ENCODE measurements at places on chromosomes 3 and 15.

DNA sequence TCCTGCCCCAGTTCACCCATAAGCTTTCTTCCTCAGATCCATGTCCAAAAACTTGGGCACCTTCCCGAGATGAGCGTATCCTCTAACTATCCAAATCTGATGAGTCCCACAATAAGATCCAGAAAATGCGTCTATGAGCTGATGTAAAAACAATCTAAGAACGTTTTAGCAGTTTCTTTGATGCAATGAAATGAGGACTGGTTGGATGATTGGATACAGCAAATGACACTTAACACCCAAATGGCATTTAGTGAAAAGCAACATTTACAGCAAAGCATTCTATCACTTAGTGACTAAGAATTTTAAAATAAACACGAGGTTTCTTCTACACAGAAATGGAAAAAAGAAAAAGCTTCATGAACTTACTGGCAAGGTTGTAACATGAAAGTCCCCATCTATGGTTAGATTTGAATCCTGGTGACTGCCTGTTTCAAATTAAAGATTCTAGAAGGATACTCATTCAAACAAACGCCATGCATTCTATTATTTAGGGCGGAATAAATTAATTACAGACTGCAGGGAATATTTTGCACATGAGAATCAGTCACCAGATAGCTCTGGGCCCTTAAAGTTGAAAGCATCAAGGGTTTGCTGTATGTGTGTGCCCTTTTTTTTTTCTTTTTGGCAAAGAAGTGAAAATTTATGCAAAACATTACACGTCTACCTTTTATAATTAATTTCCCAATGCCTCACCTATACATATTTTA is 598.6 kb downstream of the FOXP1 start:
- no peak for DNase-seq

DNA sequence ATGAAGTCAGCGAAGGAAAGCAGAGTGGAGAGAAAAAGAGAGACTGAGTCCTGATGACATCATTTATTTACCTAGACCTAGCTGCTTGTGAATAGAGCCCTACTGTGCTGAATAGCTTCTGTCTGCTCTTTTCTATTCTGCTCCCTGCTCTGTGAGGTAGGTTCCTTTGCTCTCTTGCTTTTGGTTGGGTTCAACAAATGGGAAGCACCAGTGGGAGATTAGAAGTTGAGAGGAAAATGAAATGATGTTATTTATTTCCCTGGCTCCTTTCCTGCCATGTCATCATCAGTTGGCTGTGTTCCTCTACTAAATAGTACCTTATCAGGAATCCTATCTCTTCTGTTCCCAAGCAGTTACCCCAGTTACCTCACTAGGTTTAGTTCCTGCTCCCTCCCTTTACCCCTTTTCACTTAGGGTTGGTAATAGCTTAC is 23.5 kb downstream of the DTWD1 start:
- no peak for DNase-seq

GRCh38 chr15:64515196-64515595 is 54.8 kb downstream of the ZNF609 start:
- DNase-seq: no peak

DNA sequence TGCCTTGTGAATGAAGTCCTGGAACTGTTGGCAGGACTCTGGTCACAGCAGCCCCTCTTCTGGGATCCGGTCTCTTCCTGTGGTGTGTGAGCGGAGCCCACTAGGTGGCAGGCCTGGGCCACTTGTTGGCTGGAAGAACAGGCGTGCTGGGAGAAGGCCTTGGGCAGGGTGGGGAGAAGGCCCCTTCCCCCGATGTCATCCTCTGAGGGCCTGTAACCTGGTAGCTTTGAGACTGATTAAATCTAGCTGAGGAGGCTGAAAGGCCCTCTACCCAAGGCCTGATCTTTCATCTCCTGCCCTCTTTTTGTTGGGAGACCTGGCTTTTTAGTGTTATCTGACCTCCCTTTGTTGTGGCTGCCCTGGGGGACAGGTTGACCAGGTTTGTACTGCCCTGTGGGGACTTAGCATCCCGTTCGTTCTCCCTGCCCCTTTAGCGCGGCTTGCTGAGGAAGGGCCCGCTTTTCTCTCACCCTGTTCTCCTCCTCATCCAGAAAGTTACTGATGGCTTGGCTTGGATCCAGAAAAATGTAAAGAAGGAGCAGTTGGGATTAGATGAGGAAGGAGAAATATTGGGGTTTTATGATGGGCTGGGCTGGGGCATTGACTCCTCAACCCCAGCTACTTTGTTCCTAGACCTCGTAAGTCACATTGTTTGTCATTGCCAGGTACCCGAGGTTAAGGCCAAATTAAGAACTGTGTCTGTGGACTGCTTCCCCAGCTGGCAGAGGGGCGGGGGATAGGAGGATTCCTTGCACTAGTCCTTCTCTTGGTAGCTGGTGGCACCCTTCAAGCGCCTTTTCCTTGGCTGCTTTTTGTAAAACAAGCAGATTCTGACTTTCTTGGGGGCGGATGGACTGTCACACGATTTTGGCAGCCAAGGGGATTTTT is 48.5 kb downstream of the CHCHD6 start:
- no peak for DNase-seq

- DNase-seq: no peak
These were observed 219.0 kb downstream of the SHQ1 start for GRCh38 chr3:72629191-72629631.

DNA sequence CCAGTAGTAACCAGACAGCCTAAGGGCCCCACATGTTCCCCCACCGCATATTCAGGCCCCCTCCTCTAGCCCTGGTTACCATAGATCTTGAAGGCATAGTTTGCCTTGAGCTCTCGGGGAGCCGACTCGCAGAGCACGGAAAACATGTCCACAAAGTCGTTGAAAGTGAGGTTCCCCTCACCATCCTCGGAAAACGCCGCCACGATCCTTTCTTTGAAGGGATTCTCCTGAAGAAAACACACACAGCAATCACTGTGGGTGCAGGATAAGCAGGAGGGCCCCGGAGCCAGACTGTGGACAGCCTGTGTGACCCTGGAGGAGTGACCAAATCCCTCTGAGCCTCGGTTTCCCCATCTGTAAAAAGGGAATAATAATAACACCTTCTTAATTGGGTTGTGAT is 16.8 kb downstream of the SH2D7 start:
- no peak for DNase-seq

GRCh38 chr3:194773771-194774455 is 88.2 kb downstream of the FAM43A start:
- DNase-seq: no peak

DNA sequence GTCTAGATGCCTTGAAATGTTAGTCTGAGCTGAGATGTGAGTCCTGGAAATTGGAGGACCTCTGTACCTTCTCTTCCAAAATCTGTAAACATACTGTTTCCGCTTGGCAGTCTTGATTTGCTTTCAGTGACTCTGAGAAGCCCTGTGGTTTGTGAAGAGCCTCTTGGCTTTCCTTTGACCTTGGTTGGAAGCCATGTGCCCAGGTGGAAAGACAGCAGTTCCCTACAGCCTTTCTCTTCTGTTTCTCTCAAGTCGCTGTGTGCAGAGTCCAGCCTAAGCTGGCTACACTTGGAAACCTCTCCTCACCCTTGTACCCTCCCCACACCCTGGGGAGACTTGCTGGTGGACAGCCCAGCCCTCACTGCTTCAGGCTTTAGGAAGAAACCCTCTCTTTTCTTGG is 129.8 kb upstream of the CTDSPL start:
- no peak for DNase-seq

GRCh38 chr3:15934389-15935195 is 136.8 kb upstream of the ANKRD28 start:
- no peak for DNase-seq

DNA sequence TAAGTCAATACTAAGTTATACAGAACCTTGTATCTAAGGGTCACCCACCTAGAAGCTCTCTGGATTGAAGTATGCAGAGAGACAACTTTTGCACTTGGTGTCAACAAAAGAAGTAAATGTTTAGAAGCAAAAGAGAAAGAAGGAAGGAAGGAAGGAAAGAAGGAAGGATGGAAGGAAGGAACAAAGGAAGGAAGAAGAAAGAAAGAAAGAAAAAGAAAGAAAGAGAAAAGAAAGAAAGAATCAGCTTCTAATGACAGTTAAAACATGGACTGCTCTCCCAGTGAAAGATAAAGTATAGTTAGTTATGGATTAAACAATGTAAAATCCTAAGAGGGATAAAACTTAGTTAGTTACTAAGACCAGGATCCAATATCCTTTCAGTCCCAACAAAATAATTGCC is 613.8 kb upstream of the NR2F2 start:
- no peak for DNase-seq

- no peak for DNase-seq
These were observed 731.7 kb downstream of the SQOR start for GRCh38 chr15:46366360-46367007.
